Activated CD4-positive, alpha-beta T cell treated with anti-CD3 and anti-CD28 coated beads for 36 hours (primary cell): ENCODE measurements at places on chromosomes 2 and 18. TPM values are rescaled to one million over a fixed set of nuclear protein-coding genes. Genes with fewer than 3 reads are reported as not detected.

DNA sequence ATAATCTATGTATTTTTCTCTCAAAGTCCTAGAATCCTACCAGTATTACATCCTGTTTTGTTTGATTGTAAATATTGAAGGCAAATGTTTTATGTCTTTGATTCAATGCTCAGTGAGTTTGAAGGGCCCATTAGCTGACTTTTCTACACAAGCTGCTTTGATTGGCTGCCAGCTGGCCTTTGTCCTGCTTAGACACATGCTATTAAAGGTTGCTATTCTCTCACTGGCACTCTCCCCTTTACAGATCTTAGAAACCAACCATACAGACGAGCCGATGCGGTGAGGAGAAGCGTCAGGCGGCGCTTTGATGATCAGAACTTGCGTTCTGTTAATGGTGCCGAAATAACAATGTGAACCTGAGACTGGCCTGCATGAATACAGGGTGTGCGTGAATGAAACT lies 69.7 kb downstream of the PRPF40A start:
- no peak for DNase-seq

GRCh38 chr2:220877897-220878296 lies 694.2 kb downstream of the EPHA4 start:
- DNase-seq, result no peak

- no peak for DNase-seq
Observed at GRCh38 chr18:3852321-3852720, 402.3 kb downstream of the TGIF1 start.

DNA sequence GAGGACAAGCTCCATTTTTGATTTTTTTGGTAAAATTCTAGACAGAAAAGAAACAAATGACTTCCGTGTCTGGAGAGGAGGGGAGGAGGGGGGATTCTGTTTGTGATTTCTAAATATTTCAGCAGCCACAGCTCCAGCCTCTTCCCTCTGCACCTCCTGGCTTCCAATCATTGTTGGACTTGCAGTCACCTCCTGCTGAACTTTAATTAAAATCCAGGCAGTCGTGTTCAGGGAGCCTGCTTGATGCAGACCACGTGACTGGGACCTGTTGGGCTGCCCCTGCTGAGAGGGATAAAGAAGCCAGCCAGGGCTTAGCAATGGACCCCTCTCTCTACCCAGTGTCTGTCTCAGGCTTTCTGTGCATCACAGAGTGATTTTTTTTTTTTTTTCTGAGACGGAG lies 115.1 kb downstream of the SH3BP4 start:
- DNase-seq, result no peak

DNA sequence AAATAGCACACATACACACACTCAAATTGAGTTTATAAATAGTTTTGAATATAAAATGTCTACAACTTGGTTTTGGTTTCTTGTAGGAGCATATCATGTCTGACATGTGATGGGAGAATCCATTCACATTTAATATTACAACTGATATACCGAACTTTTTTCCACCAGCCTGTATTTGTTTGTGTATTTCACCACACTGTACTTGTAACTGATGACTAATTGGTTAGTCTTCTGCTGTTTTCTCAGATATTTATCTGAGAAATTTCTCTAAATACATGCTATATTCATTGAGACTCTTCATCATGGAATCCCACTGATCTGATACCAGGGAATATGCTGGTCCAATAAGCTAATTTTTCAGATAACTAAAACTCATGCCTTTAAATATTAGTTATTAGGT lies 56.3 kb upstream of the UBXN4 start:
- DNase-seq, result no peak

Gene VSNL1
- not detected for total RNA-seq

GRCh38 chr18:25229920-25230319 lies 122.0 kb downstream of the ZNF521 start:
- DNase-seq, result no peak

GRCh38 chr2:57701391-57701791 lies 345.2 kb upstream of the VRK2 start:
- DNase-seq, result no peak

- no peak for DNase-seq
Observed at GRCh38 chr2:235064976-235065375, 113.2 kb downstream of the SH3BP4 start.

DNA sequence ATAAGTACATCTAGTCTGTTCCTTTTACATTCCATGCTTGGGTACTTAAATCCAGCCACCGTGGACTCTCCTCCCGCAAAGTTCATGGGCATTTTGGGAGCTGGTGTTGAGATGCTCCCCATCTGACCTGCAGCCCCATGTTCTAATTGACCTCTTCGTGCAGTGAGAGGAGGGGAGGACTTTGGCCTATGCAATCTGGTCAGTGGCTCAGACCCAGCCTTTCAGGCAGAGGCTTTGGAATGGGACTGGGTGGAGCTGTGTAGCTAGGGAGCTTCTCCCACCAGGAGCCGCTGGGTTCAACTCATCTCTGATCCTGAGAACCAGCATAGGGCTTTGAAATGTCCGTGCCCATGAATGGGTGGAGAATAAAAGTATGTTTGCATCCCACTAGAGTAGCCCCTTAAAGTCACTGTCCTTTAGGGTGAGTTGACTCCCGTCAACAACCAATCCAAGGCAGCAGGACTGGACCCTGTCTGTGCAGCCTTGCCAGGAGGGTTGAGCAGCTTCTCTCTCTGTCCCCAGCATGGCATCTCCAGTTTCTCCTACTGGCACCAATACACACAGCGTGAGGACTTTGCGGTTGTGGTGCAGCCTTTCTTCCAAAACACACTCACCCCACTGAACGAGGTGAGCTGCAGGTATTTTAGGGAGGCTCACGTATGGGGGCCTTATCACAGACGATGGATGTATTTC lies 120.0 kb upstream of the PPP1CB start:
- DNase-seq, result no peak

Gene MROH2A
- not detected for total RNA-seq

GRCh38 chr2:73890301-73891092 lies 2.3 kb upstream of the ACTG2 start:
- no peak for DNase-seq

Gene MARCHF7
- 78.3 TPM for total RNA-seq

- no peak for DNase-seq
Observed at GRCh38 chr2:55771612-55772011, 78.0 kb upstream of the PNPT1 start.

- DNase-seq, result no peak
Observed at GRCh38 chr2:139911160-139911559, 1131.0 kb upstream of the NXPH2 start.

- DNase-seq, result no peak
Observed at GRCh38 chr18:36130039-36130831, 536 bp downstream of the ELP2 start.

Gene RNF152
- total RNA-seq, result 0.28 TPM

Gene ATP8B1
- not detected for total RNA-seq

- no peak for DNase-seq
Observed at GRCh38 chr2:45575881-45576280, 35.2 kb downstream of the SRBD1 start.

DNA sequence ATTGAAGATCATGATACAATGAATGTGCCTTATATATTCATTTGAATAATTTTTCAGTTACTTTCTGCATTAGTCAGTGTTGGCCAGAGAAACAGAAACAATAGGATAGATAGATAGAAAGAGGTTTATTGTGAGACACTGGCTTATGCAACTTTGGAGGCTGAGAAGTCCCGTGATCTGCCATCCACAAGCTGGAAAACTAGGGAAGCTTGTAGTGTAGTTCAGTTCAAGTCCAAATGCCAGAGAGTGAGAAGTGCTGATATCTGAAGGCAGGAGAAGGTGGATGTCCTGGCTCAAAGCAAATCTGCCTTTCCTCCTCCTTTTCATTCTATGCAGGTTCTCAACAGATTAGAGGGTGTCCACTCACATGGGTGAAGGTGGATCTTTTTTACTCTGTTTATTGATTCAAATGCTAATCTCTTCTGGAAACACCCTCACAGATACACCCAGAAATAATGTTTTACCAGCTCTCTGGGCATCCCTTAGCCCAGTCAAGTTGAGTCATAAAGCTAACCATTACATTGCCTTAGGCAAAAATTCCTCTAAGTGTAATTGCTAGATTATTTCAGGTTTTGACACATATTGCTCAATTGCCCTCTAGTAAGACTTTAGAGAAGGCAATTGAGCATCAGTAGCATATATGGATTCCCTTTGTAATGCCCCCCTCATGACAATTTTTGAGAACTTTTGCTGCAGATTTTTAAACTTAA lies 341.4 kb downstream of the LPIN1 start:
- DNase-seq, result no peak

GRCh38 chr18:23226930-23227725 lies 91.8 kb downstream of the CABLES1 start:
- DNase-seq, result no peak

- no peak for DNase-seq
Observed at GRCh38 chr2:209721497-209721896, 50.1 kb upstream of the UNC80 start.

GRCh38 chr18:27546991-27547390 lies 361.9 kb upstream of the CHST9 start:
- no peak for DNase-seq

- peak; percentile 64 for DNase-seq
Observed at GRCh38 chr2:88753833-88754584, 62.5 kb downstream of the RPIA start.

Gene BOLL
- total RNA-seq, result not detected

Gene SP110
- 96.2 TPM for total RNA-seq

DNA sequence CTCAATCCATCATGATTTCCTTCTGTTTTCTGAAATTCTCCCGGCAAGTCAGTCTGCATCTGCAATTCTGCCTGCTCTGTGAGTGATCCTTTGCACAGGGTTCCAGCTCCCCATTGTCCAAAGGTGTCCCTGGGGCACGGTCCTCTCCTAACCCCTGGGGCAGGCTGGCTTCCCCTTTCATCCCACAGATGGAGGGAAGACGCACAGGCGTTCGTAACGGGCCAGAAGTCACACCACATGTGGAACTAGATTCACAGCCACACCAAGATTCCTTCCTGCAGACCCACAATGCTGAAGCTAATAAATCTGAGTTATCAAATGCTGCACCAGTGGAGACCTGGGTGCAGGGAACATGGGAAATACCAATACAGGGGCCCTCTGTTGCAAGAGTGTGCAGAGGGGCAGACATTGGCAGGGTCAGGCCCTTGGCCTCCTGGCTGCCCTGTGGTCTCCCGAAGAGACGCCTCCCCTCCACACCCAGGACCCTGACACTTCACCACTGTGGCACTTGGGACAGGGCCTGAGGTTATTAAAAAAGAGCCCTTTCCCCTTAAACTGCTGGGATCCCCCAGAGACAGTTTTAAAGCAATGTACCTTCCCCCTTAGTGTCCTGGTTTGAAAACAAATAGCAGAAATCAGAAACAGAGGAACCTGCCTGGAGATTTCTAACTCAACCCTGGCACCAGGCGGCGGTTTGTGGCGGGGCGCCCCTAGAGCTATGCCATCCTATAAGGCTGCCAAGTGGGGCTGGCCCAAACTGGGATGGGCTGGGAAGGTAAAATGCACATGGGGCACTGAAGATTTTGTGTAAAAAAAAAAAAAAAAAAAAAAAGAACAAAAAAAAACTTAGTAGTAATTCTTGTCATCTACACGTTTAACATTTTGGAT lies 15.4 kb downstream of the ZNF516 start:
- no peak for DNase-seq

Gene IKZF2
- 6.3 TPM for total RNA-seq

GRCh38 chr2:26710145-26710544 lies 17.6 kb downstream of the KCNK3 start:
- no peak for DNase-seq

Gene M1AP
- total RNA-seq, result 0.33 TPM

Gene L3MBTL4
- 0.21 TPM for total RNA-seq

DNA sequence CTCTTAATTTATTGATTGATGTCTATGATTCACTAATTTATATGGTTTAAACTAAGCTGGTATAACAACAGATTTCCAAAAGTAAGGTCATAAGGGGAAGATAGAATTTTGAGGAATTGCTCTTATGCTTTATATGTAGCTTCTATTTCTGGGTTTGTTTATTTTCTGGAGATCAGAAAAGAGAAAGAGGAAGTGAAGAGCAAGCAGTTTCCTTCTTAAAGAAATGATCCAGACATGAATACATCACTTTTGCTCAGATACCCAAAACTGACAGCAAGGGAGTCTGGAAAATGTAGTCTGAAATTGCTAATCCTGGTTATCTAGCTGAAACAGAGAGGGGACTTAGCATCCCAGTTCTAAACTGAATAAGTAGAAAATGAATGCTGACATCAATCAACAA lies 912.5 kb upstream of the CRIM1 start:
- DNase-seq, result no peak

DNA sequence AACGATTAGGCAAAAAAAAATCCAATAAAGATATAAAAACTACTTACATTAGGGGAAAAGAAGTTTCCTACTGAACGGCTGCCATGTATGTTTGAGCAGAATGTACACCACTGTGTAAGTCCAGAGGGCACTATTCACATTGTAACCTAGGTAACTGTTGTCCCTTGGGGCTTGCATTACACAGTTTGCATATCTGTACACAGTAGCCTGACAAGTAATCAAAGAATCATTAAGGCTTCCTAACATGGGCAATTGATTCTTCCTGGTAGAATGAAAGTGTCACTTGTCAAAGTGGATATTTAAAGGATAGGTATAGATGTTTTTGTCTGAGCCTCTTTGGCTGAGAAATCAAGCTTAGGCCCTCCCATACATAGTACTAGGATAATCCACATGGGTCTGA lies 39.1 kb downstream of the PLEK start:
- DNase-seq, result no peak

GRCh38 chr18:61842146-61842545 lies 50.7 kb downstream of the RNF152 start:
- no peak for DNase-seq

Gene GALNT5
- 0.04 TPM for total RNA-seq

Gene XRCC5
- total RNA-seq, result 395 TPM

GRCh38 chr2:119910566-119910965 lies 102.3 kb upstream of the EPB41L5 start:
- no peak for DNase-seq

Gene VAMP5
- 21.4 TPM for total RNA-seq

Gene IL36G
- total RNA-seq, result not detected

DNA sequence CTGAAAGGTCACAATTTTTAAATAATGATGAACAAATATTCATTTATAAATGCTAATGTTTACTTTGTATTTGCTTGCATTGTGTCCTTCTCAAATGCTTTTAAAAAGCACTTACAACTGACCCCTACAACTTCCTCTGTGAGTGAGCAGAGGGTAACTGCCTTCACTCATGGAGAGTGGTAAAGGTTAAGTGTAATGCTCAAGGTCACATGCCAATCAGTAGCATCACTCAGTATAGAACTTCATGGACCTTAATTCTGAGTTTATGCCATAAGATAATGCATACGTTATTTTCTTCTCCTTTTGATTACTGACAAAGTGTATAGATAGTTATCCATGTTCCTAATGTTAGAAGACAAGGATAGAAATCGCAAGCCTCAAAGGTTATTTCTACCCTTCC lies 91.8 kb upstream of the SERTAD2 start:
- DNase-seq, result no peak
